Fibroblast of skin of abdomen (primary cell): ENCODE measurements at places on chromosomes 2 and 18.
A peak's percentile ranks its signal among the peaks of the same experiment; 100 is the strongest.

DNA sequence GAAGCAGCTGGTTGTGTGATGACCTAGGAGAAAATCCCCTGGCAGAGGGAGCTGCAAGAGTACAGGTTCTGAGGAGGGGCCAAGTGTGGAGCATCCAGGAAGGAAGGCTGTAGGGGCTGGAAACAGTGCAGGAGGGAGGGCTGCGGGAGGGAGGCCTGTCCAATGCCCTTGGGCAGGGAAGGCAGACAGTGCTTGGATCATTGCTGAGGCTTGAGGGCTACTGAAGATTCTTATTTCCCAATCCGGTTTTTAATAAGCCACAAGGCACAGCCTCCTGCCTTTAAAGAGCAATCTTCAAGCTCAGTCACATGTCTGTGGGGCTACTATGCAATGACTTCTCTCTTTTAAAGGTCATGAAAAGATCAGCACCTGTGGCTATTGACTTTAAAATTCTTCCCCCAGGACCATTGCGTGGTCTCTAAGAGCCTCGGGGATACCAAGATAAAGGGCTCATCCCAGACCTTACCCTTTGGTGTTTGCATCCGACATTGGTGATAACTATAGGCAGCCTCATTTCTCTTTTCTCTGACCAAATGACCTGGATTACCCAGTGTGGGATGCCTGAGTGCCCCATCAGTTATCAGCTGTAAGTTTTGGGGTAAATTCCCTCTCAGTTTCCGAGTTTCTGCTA, 149.6 kb downstream of the DOCK10 start:
- no peak for DNase-seq

DNA sequence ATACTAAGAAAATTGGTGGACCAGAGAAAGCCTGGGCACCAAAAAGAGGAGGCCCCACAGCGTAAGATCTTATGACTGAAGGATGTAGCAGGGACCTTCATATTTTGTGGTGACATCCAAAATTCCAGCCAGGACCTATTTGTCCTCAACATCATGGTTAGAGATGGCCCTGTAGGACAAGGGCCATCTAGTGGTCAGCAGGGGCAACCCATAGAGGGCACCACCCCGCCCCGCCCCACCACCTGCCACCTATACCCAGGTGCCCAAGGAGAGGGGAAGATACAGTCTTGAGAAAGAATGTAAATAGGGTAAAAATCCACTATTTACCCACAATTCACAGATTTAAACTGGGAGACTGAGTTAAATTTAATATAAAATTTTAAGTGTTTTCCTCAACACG, 59.6 kb upstream of the TMEM163 start:
- DNase-seq: no peak

GRCh38 chr2:96523659-96524481, 12.7 kb upstream of the ARID5A start:
- peak; percentile 68 for DNase-seq

GRCh38 chr2:44843086-44843485, 98.4 kb upstream of the SIX3 start:
- DNase-seq: no peak

GRCh38 chr2:196702641-196703040, 63.1 kb downstream of the CCDC150 start:
- no peak for DNase-seq

DNA sequence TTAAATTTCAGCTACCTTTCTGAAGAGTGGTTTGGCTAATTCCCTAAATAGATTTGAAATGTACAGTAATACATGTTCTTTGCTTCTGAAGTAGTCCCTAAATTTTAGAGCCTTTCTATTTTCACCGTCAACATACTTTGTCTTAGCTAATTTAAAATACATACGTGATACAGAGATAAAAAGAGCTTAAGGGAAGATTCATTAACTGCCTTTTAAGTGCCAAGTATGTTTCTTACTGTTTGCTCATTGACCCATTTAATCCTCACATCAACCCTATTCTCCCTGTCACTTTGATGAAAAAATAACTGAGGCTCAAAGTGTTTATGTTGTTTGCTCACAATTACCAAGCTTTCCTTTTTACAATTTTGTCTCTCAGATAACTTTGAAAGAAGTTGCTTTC, 118.6 kb upstream of the CDH7 start:
- DNase-seq: no peak
